ENCODE measurements at places on chromosomes 5 and 9.
A peak's percentile ranks its signal among the peaks of the same experiment; 100 is the strongest.

DNA sequence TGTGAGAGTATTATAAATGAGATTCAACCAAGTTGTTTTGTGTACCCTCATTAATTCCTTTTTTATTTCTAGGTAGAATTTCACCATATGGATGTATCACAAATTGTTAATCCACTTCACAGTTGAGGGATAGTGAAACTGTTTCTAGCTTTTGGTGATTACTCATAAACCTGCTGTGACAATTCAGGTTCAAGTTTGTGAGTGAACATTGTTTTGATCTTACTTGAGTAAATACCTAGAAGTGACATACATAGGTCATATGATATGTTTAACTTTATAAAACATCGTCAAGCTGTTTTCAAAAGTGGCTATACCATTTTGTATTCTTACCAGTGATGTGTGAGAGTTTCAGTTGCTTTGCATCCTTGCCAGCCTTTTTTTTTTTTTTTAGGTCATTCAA, 112.9 kb downstream of the CAMK4 start:
- no peak for DNase-seq

DNA sequence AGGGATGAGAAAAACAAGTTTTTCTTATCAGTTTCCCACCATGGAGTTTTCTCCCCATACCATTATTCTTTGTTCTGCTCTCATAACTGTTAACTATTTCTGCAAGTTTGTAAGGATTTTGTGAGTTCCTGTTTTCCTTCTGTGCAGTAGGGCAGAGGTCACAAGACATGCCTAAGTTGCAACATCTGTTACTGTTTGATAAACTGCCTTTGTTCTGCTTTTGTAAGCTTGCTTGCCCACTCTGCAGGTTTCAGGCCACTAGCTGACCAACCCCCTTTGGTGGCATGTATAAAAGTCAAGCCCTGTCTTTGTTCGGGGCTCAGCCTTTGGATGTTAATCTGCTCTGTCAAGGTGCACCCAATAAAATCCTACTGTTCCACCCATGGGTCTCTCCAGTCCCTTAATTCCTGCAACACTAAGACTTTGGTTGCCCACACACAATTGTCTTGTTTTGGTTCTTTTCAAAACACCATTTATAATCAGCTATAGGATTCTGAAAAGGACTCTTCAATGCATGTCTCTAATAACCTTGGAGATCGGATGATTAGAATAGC, 545.4 kb downstream of the CDH9 start:
- no peak for DNase-seq

GRCh38 chr9:129608561-129609481, 12.1 kb downstream of the C9orf50 start:
- no peak for DNase-seq

DNA sequence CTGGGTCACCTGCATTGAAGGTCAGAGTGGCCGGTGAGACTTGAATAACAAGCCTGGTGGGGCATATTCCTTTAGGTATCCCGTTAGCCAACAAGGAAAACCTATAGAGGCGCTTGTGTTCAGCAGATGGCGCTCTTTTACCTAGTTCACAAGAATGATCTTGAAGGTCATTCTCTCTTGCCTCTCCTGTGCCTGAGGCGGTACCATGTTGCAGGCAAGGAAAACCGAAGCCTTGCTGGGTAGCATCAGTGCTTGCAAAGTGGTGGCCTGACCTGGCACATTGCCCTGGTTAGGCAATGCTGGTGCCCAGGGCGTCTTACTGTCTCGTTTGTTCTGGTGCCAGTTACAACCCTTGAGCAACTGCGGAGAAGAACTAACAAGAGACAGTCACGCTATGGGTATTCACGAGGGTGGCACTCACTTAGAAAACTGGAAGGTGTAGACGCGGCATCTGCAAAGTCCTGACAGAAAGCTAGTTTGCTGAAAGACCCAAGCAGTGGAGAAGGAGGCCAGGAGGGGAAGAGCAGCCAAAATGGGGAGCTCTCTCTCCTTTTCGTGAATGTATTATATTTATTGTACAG, 56.7 kb downstream of the AOPEP start:
- peak; percentile 56 for DNase-seq

GRCh38 chr9:123828449-123828848, 101.5 kb downstream of the DENND1A start:
- no peak for DNase-seq

GRCh38 chr5:6494939-6495338, 46.3 kb downstream of the UBE2QL1 start:
- no peak for DNase-seq

- DNase-seq, result no peak
Observed at GRCh38 chr5:62568800-62569432, 9.7 kb upstream of the LRRC70 start.

DNA sequence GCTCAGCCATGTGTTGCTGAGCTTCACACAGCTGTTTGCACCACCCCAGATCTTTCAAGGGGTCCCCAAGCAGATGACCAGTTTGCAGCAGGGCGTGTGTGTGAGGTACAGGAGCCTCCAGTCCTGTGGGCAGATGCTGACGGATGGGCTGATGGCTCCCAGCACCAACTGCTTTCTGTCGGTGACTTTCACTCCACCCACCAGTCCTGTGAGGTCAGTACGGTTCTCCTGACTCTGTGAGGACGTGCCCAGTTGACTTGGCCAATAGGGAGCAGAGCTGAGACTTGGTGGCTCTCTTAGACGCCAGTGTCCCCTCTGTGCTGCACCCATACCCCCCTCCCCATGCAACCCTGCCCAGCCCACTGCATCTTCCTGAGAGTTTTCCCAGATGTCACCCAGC, 19.7 kb downstream of the COL5A1 start:
- DNase-seq, result no peak

GRCh38 chr5:127227881-127228280, 62.7 kb upstream of the MEGF10 start:
- peak; percentile 8 for DNase-seq

GRCh38 chr5:20692913-20693312, 704.9 kb upstream of the CDH18 start:
- DNase-seq, result no peak

- DNase-seq, result no peak
Observed at GRCh38 chr5:5422819-5423515, 490 bp downstream of the ICE1 start.

DNA sequence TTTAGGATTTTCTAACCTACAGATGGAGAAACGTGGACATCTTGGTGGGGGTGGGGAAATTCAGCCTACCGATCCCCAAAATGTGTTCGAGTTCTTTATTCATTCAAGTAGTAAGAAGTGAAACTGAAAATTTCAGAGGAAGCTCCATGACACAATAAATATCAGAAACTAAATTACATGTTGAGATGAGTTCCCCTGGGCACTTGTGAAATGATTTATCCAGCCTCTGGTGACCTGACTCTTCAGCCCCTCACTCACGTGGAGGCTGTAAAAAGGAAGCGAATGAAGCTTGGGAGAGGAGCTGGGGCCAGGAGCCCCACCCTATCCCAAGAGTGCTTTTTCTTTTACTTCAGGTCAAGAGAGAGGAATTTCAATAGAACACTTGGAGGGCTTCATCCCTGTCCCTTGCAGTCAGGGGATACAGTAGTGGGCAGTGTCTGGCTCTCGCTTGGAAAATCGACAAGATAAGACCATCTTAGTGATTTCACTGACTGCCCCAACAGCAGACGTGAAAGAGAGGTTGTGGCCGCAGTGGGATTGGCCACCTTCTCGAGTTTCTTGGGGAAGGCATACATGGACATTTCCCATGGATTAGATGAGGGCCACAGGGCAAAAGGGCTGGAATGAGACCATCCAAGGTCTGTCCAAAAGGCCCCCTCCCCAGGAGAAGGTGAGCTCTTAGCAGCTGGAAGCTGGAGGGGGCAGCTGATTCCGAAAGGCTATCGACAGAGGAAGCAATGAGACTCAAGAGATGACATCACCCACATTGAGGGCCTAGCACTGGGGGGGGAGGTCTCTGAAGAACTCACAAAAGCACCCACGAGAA, 76.8 kb upstream of the SH3PXD2B start:
- DNase-seq, result no peak

DNA sequence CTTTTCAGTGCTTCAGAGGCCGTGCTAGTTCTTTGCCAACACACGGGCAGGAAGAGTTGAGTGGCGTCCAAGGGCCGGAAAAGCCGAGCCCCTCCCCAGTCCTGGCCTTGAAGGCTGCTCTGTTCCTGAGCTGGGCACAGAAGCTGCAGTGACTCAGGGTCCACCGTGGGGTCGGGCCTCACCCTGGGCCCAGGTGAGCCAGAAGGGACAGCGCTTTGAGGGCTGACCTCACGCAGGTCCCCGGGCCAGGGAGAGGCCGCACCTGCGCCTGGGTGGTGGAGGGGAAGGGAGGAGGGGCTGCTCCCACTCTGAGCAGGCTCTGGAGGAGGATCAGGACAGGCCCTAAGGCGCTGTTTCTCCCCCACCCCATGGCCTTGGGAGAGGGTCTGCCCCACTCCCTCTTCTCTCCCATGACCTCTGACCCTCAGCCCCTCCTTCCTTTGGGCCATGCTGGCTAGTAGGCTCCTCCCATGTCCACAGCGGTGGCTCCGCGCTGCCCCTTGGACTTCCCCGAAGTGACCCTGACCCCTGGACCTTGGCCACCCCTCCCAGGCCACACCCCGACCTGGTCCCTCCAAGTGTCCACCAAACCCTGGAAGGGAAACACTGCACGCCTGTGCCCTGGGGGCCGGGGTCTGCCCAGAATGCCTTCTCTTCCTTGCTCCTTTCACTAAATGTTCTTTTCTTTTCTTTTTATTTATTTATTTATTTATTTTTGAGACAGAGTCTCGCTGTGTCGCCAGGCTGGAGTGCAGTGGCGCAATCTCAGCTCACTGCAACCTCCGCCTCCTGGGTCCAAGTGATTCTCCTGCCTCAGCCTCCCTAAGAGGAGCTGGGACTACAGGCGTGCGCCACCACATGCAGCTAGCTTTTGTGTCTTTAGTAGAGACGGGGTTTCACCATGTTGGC, 19.7 kb upstream of the SLC6A19 start:
- DNase-seq, result no peak

GRCh38 chr5:136025900-136026299, 2.9 kb upstream of the TGFBI start:
- no peak for DNase-seq

DNA sequence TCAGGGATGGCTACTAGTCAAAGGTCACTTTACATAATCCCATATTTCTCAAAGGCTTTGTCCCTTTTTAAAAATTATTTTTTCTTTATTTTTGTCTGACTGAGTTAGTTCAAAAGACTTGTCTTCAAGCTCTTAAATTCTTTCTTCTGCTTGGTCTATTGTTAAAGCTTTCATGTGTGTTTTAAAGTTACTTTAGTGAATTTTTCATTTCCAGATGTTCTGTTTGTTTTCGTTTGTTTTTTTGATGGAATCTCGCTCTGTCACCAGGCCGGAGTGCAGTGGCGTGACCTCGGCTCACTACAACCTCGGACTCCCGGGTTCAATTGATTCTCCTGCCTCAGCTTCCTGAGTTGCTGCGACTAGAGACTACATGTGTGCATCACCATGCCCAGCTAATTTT, 55.0 kb upstream of the SNCAIP start:
- DNase-seq, result no peak

GRCh38 chr5:109003928-109004327, 256.2 kb downstream of the FER start:
- no peak for DNase-seq

GRCh38 chr9:73649552-73649951, 497.9 kb downstream of the ANXA1 start:
- DNase-seq, result no peak

- DNase-seq, result no peak
Observed at GRCh38 chr9:27059412-27059811, 49.6 kb upstream of the TEK start.

- no peak for DNase-seq
Observed at GRCh38 chr9:90343366-90343765, 299.3 kb downstream of the DIRAS2 start.

- no peak for DNase-seq
Observed at GRCh38 chr9:136107155-136107952, 11.3 kb downstream of the TMEM250 start.

GRCh38 chr9:109017061-109017460, 3.8 kb upstream of the CTNNAL1 start:
- no peak for DNase-seq

DNA sequence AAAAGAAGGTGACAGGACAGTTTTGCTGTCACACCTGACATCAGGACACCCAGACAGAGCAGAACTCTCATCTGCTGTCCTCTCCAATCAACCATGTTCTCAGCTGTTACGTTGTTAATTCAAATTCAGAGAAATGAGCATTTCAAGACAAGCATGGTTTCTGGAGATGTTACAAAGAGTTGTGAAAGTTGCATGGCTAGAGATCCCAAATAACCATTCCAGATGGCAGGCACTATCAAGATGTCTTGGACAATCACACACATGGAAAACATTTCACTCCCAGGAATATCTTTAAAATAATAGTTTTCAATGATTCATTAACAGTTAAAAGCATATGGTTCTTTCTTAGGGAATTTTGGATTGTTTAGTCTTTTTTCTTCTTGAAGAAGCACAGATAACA, 533.1 kb downstream of the AGTPBP1 start:
- DNase-seq, result no peak

GRCh38 chr5:62572918-62573514, 5.6 kb upstream of the LRRC70 start:
- no peak for DNase-seq

DNA sequence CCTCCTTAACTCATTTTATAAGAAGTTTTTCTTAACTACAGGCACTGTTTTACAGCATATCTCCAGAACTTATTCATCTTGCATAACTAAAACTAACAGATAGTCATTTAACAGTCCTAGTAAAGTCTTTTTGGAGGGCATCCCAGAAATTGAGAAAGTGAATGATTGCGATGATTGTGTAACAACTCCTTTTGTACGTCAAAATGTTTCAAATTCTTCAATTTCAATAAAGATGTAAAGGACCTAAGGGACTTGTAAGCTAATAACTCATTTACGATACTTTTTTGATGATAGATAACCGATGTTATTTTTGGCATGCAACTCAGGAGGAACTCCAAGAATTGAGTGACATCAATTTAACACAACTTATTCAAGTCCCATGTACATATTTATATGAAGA, 42.7 kb downstream of the SVEP1 start:
- DNase-seq, result no peak

DNA sequence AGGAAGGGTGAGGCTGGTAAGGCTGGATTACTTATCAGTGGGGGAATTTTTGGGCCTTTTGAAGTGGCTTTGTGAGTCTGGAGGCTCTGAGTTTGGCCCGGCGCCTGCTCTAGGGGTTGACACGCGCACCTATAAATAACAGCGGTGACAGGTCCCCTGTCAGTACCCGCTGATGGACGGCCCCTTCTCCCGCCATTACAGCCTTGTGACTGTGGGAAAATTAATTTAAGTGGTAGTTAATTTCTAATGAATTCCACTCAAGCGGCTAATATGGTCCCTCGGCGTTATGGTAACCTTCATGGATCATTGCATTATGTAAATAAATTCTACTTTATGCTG, 16.5 kb downstream of the MRPL36 start:
- no peak for DNase-seq

DNA sequence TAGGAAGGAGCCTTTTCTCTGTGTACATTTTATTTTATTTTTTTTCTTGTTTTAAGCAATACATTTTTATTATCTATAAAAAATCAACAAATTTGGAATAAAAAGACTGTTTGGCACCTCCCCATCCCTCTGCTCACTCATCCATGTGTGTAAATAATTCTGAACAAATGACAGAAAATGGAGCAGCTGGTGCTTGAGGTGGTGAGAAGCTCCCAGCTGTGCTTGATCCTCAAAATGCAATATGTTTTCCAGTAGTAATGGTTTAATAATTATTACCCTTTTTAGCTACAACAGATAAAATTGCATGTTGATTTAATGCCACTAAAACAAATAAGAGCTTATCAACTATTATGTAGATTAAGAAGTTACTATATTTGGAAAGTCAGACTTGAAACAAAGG, 132.5 kb downstream of the CDH18 start:
- DNase-seq, result no peak

Measured in AG08396 (cell line).